ENCODE measurements at places on chromosomes 13 and 19.

DNA sequence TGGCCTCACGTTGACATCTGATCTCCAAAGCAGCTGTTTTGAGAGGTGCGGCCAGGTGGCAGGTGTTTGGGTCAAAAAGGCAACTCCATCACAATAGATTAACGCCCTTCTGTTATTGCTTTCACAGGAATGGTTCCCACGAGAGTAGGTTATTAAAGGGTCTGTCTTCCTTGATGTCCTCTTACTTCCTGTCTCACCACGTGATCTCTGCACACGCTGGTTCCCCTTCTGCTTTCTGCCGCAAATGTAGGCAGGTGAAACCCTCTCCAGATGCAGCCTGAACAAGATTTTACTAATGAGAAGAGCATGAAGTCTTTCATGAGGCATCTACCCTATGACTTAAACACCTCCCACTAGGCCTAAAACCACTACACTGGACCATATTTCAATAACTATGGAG lies 22.8 kb upstream of the ZNF564 start:
- no peak for DNase-seq

DNA sequence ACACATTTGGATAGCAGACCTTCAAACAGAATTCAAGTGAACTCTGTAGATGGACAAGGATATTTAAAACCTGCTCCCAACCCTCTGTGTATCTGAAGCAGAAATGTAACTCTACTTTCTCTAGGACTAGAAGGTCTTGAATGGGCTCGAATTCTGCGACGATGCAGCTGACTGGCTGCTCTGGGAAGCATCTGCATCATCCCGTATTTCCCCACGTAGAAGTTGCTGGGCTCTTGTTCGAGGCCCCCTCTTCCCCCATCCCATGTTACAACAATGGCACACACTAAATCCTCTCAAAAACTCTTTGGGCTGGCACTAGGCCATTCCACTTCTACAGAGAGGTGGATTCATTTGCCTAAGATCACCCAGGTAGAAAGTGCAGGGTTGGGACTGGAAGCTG lies 15.0 kb downstream of the C19orf81 start:
- DNase-seq: no peak

- DNase-seq: no peak
Observed at GRCh38 chr13:55467476-55467875, 1673.2 kb upstream of the PRR20A start.

GRCh38 chr13:24541127-24541475 lies 28.5 kb upstream of the PARP4 start:
- no peak for DNase-seq

- DNase-seq: no peak
Observed at GRCh38 chr13:23986619-23987018, 89.3 kb upstream of the C1QTNF9B start.

DNA sequence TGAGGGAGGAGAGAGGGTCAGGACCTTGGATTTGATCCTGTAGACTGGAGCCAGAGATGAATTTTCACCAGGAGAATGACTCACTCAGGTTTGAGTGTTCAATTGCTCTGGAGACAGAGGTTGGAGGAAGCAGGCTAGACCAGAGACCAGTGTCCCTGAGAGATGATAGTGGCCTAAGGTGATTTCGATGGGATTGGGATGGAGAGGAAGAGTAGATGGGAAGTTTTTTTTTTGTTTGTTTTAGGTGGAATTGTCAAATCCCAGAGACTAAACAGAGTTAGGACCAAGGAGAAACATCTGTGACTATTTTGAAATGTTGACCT lies 2.3 kb downstream of the CEBPG start:
- no peak for DNase-seq

DNA sequence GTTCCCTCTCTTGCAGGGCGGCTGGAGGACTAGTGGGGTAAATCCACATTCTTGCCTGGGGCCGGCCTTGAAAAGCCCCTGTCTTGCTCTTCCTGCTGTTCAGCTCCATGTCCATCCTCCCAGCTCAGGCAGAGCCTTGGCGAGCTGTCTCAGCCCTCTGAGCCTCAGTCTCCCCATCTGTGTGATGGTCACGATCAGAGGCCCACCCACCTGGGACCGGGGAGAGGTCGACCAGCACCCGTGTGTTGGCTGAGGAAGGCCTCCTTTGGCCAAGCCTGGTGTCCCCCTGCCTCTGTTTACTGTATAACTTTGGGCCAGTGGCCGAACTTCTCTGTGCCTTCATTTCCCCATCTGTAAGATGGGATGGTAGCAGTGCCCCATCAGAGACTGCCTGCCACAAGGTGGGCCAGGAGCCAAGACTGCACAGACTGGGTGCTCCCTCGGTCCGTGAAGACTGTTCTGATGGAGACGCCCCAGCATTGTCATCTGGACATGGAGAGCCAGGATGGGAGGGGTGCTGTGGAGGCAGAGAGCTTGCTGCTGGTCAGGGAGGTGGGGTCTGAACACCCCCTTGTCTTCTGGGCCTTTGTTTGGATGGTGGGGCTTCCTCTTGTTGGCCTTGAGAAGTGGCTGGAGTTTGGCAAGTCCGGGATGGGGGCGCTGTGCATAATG lies 18.5 kb downstream of the KLHL26 start:
- no peak for DNase-seq

GRCh38 chr19:37654118-37654517 lies 1.1 kb downstream of the ZFP30 start:
- no peak for DNase-seq

DNA sequence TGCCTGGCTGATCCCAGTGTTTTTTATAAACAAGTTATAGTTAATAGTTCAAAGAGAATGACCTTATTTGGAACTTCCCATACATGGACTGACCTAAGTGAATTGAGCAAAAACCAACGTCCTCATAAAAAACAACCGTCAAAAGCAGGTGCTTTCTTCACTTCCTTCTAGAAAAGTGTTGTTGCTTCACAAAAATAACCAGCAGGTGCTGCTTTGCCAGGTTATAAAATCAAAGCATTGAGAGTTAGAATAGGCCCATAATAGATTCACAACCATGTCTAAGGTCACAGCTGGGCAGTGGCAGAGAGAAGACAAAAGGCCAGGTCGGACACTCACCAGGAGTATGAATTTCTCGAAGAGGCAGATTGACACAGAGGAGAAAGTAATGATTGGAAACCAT lies 9.5 kb downstream of the RUBCNL start:
- DNase-seq: no peak
